ENCODE measurements at places on chromosomes 16 and 17.
A peak's percentile ranks its signal among the peaks of the same experiment; 100 is the strongest.

DNA sequence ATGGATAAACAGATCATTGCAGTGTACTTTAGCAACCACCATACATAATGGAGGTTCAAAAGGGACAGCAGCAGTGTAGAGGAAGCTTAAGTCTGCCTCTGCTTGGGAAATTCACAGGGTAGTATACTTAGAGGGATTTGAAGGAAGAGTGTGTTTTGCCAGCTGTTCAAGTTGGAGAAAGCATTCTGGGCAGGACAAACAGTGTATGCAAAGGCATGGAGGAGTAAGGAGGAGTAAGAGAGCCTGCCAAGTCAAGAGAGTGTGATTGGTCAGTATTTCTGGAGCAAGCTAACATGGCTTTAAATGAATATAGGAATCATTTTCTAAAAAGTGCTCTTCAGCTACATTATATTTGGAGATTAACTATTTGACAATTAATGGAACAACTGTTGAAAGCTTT lies 22.9 kb upstream of the PHAF1 start:
- H3K4me3 ChIP-seq: no peak overlapping the region
- H3K27ac ChIP-seq: no peak overlapping the region
- H3K27me3 ChIP-seq: no peaks in the 10 kb centered on the region
- H3K4me1 ChIP-seq: peaks cover 5% of the 10 kb centered on the region
- DNase-seq: no peak

GRCh38 chr17:33116021-33116551 lies 124.4 kb downstream of the SPACA3 start:
- H3K27me3 ChIP-seq: no peaks in the 10 kb centered on the region
- no peak for DNase-seq
- H3K4me3 ChIP-seq: no peak overlapping the region
- H3K4me1 ChIP-seq: no peaks in the 10 kb centered on the region

DNA sequence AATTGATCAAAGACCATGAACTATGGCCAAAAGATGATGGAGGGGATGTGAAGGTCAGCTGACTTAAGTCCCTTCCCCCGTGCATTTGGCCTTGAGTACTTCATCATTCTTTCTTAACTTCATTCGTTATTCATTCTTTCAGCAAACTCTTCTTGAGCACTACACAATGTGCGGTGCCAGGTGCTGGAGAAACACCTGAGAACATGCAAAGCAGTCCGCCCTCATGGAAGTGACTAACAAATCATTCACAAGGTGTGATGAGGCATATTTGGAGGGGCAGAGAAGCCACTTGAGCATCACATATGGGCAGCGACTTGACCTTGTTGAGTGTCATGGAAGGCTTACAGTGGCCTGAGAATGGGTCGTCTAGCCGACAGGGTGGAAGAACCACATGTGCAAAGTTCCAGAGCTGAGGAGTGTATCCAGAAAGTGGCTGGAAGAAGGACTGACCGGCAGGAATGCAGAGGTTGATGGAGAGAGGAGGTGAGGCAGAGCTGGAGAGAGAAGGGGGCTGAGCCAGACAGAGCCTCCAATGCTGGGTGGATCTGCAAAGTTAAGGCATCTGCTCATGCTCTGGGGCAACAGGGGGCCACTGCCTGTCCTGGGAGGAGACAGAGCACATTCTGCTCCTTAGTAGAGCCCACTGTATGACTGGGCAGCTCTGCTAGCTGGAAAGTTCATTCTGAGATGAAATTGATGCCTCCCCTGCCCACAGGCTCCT lies 25.1 kb upstream of the EIF1 start:
- no peak for DNase-seq
- H3K4me1 ChIP-seq: peaks cover 10% of the 10 kb centered on the region
- H3K27ac ChIP-seq: no peak overlapping the region
- no peaks in the 10 kb centered on the region for H3K27me3 ChIP-seq
- H3K36me3 ChIP-seq: no peaks in the 10 kb centered on the region

GRCh38 chr17:2222901-2223616 lies 80.5 kb downstream of the SMG6 start:
- no peaks in the 10 kb centered on the region for H3K36me3 ChIP-seq
- peak; percentile 95 for DNase-seq
- H3K27me3 ChIP-seq: no peaks in the 10 kb centered on the region
- H3K4me1 ChIP-seq: peaks cover 33% of the 10 kb centered on the region
- peak overlapping the region; percentile 30 for H3K4me3 ChIP-seq

DNA sequence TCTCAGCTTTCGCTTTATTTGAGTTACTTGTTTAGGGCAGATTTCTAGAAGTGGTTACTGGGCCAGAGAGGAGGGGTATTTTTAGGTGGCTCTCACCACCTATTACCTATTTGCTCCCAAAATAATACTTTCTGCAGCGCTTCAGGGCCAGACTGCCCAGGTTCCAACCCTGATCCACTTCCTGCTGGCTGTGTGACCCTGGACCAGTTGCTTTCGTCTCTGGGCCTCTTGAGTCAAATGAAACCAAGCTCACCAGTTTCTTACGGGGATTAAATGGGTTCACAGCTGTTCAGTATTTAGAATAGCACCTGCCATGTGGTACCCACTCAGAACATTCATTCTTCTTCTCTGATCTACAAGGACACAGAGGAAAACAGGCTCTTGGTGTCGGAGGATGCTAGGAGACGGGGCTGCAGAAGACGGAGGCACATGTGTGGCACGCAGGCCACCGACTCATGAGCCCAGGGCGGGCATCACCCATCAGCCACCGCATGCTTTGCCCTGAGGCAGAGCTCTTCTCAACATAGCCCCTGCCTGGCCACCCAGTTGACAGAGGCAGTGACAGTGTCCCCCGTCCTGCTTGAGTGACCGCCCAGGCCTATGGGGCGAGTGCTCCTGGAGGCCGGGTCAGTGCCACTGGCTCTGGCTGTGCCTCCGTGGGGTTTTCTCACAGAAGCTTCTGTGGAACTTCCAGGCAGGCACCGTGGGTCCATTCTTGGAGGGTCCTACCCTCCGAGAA lies 149.0 kb upstream of the PLCG2 start:
- no peaks in the 10 kb centered on the region for H3K27me3 ChIP-seq
- H3K36me3 ChIP-seq: no peaks in the 10 kb centered on the region
- DNase-seq: no peak
- no peak overlapping the region for H3K27ac ChIP-seq
- H3K4me1 ChIP-seq: peaks cover 34% of the 10 kb centered on the region

- no peaks in the 10 kb centered on the region for H3K4me1 ChIP-seq
- no peaks in the 10 kb centered on the region for H3K36me3 ChIP-seq
- H3K27ac ChIP-seq: no peak overlapping the region
These were observed 262.9 kb downstream of the PARN start for GRCh38 chr16:14366974-14367707.

DNA sequence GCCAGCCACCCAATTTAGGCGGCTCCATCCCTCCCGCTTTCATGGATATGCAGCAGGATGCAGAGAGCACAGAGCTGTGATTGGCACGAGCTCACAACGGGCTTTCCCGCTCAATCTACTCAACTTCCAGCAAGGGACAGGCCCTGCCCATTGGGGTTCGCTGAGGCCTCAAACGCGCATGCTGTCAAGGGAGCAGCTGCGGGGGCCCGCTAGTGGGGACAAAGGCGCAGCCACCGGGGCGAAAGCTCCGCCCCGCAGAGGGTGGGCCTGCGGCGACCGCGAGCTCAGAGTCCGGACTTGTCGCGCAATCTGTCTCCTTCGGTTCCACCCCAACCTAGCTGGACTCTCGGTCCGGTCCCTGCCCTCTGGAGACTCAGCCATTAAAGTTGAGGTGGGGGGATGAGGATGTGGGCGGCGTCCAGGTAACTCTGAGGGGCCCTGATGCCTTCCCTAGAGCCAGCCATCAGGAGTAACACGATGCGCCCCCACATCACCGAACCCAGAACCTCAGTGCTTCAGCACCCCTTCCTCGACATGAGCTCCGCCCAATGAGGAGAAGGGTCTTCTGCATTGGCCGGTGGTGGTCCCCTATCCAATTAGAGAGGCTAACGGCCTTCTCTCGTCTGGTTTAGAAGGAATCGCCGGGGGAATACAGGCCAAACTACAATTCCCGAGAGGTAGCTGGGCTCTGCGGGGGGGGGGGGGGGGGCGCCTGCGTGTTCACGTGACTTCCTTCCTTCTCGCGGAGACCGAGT lies 489 bp upstream of the NFATC3 start:
- peak overlapping the region; percentile 81 for H3K4me3 ChIP-seq
- peaks cover 23% of the 10 kb centered on the region for H3K4me1 ChIP-seq
- H3K27ac ChIP-seq: peak overlapping the region; percentile 58
- no peaks in the 10 kb centered on the region for H3K27me3 ChIP-seq

- H3K27me3 ChIP-seq: no peaks in the 10 kb centered on the region
- H3K36me3 ChIP-seq: no peaks in the 10 kb centered on the region
- H3K4me3 ChIP-seq: no peak overlapping the region
- H3K4me1 ChIP-seq: no peaks in the 10 kb centered on the region
- no peak overlapping the region for H3K27ac ChIP-seq
- no peak for DNase-seq
These were observed 57.2 kb downstream of the C16orf82 start for GRCh38 chr16:27123795-27124409.

GRCh38 chr17:19338031-19338990 lies 24.2 kb downstream of the B9D1 start:
- no peaks in the 10 kb centered on the region for H3K4me1 ChIP-seq
- DNase-seq: peak; percentile 68
- H3K27ac ChIP-seq: no peak overlapping the region
- no peak overlapping the region for H3K4me3 ChIP-seq
- no peaks in the 10 kb centered on the region for H3K36me3 ChIP-seq

- H3K27me3 ChIP-seq: peaks cover 18% of the 10 kb centered on the region
- no peaks in the 10 kb centered on the region for H3K36me3 ChIP-seq
- peak overlapping the region; percentile 62 for H3K4me3 ChIP-seq
These were observed 1.7 kb downstream of the SPHK1 start for GRCh38 chr17:76385892-76386786.

GRCh38 chr16:10575506-10576130 lies 4.8 kb downstream of the EMP2 start:
- peaks cover 16% of the 10 kb centered on the region for H3K4me1 ChIP-seq
- no peak overlapping the region for H3K4me3 ChIP-seq
- H3K36me3 ChIP-seq: no peaks in the 10 kb centered on the region
- no peak overlapping the region for H3K27ac ChIP-seq
- no peaks in the 10 kb centered on the region for H3K27me3 ChIP-seq
- DNase-seq: no peak

- H3K4me1 ChIP-seq: no peaks in the 10 kb centered on the region
- H3K27me3 ChIP-seq: no peaks in the 10 kb centered on the region
- no peak overlapping the region for H3K27ac ChIP-seq
- H3K4me3 ChIP-seq: no peak overlapping the region
- no peaks in the 10 kb centered on the region for H3K36me3 ChIP-seq
These were observed 58.1 kb downstream of the C16orf78 start for GRCh38 chr16:49431591-49432290.

DNA sequence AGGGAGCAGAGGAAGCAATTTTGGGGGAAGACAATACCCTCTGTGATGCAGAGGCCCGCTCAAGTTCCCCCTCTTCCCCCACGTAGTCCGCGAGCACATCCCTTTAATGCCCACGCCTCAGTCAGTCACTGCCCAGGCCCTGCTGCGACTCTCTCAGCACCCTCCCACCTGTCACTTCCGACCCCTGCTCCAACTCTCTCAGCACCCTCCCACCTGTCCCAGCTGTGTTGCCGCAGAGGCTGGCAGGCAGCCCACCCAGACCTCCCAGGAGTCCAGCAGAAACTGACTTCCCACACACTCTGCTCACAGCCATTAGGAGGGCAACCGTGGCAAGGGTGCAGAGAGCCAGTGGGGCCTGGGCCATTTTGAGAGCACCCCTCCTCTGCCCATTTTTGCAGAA lies 92.7 kb downstream of the WSCD1 start:
- H3K27me3 ChIP-seq: no peaks in the 10 kb centered on the region
- H3K36me3 ChIP-seq: no peaks in the 10 kb centered on the region
- H3K27ac ChIP-seq: peak overlapping the region; percentile 99
- DNase-seq: no peak
- peaks cover 74% of the 10 kb centered on the region for H3K4me1 ChIP-seq

- no peak for DNase-seq
- H3K36me3 ChIP-seq: no peaks in the 10 kb centered on the region
- no peaks in the 10 kb centered on the region for H3K4me1 ChIP-seq
These were observed 32.3 kb upstream of the NUDT7 start for GRCh38 chr16:77689971-77690370.

DNA sequence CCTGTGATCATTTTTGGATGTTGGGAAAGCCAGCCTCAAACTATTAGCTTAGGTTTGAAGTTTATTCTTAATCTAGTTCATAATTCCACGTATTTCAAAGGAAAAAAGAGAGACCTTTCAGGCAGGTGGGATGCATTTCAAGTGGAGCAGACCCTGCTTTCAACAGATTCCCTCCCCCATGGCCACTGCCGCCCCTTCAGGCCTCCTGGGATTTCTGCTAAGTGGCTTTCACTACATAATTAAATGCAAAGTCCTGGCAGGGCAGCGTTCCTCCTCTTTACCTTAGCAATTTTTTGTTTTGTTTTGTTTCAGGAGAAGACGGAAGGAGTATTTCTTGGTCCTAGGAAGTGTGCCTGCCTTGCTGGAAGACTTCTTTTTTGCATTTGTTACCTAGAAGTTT lies 36.6 kb downstream of the MAF start:
- H3K36me3 ChIP-seq: no peaks in the 10 kb centered on the region
- no peak for DNase-seq
- H3K4me1 ChIP-seq: no peaks in the 10 kb centered on the region
- no peak overlapping the region for H3K4me3 ChIP-seq
- no peak overlapping the region for H3K27ac ChIP-seq
- no peaks in the 10 kb centered on the region for H3K27me3 ChIP-seq

GRCh38 chr16:71430744-71431143 lies 11.1 kb downstream of the TLE7 start:
- peaks cover 54% of the 10 kb centered on the region for H3K27me3 ChIP-seq
- no peak overlapping the region for H3K27ac ChIP-seq
- H3K4me1 ChIP-seq: no peaks in the 10 kb centered on the region
- no peaks in the 10 kb centered on the region for H3K36me3 ChIP-seq
- DNase-seq: no peak

DNA sequence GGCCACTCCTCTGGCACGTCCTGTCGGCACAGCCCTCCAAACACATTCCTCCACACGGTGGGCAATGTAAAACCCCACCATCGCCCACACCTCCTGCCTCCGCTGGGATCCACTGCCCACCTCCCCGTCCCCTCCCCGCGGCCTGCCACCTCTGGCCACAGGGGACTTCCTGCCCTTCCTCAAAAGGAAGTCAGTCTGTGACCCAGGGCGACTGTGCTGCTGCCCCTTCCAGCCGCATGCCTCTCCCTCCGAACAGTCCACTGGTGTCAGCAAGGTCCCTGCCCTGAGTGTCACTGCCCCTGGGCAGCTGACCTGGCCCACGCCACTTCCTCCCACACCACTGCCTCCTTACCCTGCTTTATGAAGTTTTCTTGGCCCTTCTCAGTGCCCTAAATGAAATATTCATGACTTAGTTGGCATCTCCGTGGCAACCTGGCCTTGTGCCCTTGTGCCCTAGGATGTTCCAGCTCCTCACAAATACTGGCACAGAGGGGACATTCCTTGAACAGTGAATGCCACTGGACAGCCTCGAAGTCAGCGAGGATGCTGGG lies 2.0 kb downstream of the PLD6 start:
- H3K4me3 ChIP-seq: peak overlapping the region; percentile 88
- H3K4me1 ChIP-seq: peaks cover 8% of the 10 kb centered on the region

GRCh38 chr17:57084361-57084801 lies 665 bp upstream of the AKAP1 start:
- peak overlapping the region; percentile 90 for H3K4me3 ChIP-seq
- DNase-seq: no peak
- no peaks in the 10 kb centered on the region for H3K36me3 ChIP-seq
- peak overlapping the region; percentile 60 for H3K27ac ChIP-seq
